ENCODE measurements at places on chromosomes 5 and 9.
A peak's percentile ranks its signal among the peaks of the same experiment; 100 is the strongest.

DNA sequence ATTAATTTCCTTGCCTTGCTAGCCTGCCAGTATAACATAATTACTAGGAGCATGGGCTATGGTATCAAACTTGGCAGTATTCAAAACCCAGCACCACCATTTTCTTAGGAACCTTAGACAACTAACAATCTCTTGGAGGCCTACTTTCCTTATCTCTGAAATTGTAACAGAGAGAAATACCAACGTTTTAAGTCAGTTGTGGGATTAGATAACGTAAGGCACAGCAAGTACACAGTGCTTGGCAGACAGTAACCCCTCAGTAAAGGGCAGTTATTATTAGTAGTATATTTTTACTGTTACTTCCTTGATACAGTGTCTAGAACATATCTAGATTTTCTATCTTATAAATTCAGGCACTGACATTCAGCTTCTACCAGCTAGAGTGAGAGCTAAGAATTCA lies 309.6 kb downstream of the ACTL7B start:
- DNase-seq = no peak

DNA sequence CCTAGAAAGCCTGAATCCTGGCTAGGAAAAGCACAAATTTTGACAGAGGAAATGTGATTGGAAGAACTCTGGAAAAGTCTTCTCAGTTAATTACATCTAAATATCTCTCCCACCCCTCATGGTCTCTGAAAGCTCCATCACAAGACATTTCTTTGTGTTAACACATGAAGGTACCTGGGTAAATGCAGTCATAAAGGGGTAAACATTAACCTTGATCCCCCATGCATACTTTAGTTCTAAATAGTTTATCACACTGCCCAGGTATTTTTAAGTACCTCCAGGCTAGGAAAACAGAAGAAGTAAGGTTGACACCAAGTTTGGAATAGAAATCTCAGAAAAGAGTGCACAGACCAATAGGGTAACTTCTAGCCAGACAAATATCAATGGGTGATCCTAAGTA lies 334.5 kb downstream of the PIK3R1 start:
- DNase-seq = no peak

- DNase-seq = no peak
Measured at GRCh38 chr9:37730256-37730655, 23.3 kb upstream of the TRMT10B start.

DNA sequence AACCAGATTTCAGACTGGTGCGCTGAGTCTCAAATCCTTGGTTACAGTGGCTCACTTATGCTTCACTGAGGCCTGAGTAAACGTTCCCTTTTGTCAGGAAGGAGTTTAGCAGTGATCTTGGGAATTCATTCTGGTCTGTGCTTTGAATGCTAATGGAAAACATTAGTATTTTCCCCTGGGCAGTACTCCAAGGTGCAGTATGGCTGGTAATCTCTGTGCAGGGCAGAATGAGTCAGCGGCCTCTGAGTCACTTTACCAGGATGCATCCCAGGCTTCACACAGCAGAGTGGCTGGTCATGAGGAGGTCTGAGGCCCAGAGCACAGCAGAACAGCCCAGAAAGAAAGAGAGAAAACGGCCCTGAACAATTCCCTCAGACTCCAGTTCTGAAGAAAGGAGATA lies 54.0 kb downstream of the PCA3 start:
- peak; percentile 97 for DNase-seq

DNA sequence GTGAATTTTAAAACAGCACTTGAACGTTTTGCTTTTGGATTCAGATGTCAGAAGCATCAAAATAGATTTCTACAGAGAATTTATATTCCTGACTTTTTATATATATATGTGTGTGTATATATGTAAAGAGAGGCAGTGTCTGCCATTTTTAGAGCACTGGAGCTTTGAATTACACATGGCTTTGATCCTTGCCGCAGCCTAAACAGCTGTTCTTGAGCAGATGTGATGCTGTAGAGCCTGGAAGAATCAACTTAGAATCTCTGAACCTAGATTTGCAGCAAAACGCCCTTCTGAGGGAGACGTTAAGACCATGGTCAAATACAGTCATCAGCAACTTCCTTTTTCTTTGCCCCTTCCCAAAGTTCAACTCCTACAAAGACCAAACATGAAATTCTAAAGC lies 21.7 kb upstream of the C5orf47 start:
- DNase-seq = no peak

- no peak for DNase-seq
Measured at GRCh38 chr5:81316571-81316970, 15.2 kb downstream of the ZCCHC9 start.

- peak; percentile 77 for DNase-seq
Measured at GRCh38 chr5:119411361-119412278, 40.7 kb upstream of the HSD17B4 start.

DNA sequence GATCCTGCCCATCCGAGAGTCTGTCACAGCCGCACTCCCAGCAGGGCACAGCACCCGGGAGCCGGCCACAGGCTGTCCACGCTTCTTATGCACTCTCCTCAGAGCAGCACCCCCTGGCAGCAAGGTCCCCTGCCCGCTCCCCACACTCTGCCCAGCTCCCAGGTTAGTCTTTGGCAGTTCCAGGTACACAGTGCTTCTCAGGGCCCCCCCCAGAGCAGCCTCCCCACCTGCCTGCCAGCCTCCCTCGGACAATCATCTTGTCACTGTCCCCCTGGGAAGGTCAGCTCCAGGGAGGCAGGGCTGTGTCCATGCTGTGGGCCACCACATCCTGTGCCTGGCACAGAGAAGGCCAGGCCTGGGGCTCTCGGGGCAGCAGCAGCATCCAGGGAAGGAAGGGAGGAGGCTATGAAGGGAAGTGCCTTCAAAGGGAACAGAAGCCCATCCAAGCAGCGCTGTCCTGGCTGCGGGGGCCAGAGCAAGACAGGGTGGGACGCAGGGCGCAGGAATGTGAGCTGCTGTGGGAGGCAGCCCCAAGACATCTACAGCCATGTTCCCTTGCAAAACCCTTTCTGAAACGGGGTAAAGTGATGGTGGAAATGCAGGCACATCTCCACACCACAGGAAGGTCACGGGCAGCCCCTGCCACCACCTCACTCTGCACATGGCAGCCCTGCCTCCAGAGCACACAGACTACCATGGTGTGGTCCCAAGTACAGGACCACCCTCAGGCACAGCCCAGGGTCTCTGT lies 68.6 kb upstream of the ADAMTS2 start:
- DNase-seq = no peak

- no peak for DNase-seq
Measured at GRCh38 chr5:152606776-152607364, 201.8 kb upstream of the NMUR2 start.

- DNase-seq = no peak
Measured at GRCh38 chr5:177339107-177339638, 12.3 kb downstream of the LMAN2 start.

- DNase-seq = no peak
Measured at GRCh38 chr5:173236531-173237142, 1.6 kb upstream of the NKX2-5 start.

DNA sequence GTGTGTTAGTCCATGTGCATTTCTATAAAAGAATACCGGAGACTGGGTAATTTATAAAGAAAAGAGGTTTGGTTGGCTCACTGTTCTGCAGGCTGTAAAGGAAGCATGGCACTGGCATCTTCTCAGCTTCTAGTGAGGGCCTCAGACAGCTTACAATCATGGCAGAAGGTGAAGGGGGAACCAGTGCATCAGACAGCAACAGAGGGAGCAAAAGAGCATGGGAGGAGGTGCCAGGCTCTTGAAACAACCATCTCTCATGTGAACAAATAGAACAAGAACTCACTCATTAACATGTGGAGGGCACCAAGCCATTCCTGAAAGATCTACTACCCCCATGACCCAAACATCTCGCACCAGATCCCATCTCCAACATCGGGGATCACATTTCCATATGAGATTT lies 89.2 kb upstream of the IL33 start:
- DNase-seq = no peak

DNA sequence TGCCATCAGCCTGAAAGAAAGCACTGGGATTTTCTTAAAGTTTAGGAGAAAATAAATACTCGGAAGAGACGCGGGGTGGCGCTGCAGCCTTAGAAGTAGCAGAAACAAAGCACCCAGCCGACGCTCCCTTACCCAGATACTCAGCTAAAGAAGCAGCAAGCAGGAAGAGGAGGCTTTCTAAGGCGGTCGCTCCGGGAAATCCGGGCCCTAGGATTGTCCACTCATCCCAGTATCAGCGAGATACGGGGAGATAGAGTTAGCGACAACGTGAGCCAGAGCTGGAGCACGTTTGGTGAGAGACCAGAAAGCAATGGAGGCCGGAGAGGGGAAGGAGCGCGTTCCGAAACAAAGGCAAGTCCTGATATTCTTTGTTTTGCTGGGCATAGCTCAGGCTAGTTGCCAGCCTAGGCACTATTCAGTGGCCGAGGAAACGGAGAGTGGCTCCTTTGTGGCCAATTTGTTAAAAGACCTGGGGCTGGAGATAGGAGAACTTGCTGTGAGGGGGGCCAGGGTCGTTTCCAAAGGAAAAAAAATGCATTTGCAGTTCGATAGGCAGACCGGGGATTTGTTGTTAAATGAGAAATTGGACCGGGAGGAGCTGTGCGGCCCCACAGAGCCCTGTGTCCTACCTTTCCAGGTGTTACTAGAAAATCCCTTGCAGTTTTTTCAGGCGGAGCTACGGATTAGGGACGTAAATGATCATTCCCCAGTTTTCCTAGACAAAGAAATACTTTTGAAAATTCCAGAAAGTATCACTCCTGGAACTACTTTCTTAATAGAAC lies at the start of gene PCDHB2:
Gene PCDHB2 (plus strand): TSS at position 135 of the 782 bp plus-strand sequence. CDS start 176 bp downstream, at position 311.
- peak; percentile 88 for DNase-seq

DNA sequence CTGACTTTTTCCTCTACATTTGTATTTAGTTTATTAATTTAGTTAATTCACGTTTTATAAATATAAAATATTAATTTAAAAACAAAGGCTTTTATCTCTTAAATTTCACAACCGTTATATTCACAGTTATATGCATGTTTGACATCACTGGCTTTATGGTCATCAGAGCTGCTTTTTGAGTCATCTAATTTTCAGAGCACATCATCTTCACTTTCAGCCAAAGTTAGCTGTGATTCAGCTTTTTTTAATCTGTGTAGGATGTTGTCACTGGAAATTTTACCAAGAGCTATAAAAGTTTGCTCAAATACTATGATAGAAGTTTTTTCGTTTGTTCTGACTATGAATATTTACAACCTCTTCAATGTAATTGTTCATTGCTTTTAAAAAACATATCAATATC lies 12.4 kb downstream of the CDC37L1 start:
- DNase-seq = no peak

DNA sequence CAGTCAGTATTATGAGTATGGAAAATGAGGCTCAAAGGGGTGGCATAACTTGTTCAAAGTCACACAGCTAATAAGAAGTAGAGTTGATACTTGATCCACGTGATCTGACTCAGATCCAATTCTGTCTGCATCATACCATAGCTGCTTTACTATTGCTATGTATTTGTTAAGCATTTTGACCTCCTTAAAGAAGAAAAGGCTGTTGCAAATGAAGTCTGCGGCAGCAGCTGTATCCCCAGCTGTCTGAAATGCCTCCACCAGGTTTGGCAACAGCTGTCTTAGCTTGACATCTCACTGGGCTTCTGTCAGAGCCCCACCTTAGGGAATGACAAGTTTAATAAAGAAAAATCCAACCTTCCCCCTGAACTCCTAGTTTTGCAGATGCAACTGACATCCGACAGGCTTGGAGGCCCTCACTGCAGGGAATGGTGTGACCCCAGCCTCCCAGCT lies 75.6 kb upstream of the SLC44A1 start:
- DNase-seq = no peak

- peak; percentile 64 for DNase-seq
Measured at GRCh38 chr5:72268753-72269410, 51.2 kb downstream of the MRPS27 start.

- DNase-seq = peak; percentile 4
Measured at GRCh38 chr9:134040176-134040565, 14.9 kb downstream of the BRD3OS start.

DNA sequence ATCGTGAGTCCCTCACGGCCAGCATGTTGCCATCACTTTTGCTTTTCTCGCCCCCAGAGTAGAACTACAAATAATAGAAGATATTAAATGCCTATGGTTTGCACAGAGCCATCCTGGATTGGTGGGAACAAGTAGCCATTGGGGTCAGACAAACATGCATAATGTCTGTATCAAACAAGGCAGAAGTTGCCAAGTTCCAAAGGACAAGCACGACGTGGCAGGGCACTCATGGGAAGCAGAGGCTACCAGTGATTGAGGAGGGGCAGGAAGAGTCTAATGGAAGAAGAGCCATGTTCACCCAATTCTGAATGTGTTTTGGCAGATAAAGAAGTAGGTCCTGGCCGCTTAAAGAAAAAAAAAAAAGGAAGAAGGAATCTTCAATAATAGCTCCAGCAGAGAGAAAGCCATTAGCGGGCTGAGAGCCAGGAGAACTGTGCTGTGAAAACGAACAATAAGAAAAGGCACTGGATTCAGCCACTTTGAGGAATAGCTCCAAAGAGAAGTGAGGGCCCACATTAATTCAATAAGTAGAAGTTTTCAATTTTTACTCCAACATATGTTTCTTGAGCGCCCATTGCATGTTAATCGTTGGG lies 153.7 kb upstream of the ADCY2 start:
- DNase-seq = no peak

DNA sequence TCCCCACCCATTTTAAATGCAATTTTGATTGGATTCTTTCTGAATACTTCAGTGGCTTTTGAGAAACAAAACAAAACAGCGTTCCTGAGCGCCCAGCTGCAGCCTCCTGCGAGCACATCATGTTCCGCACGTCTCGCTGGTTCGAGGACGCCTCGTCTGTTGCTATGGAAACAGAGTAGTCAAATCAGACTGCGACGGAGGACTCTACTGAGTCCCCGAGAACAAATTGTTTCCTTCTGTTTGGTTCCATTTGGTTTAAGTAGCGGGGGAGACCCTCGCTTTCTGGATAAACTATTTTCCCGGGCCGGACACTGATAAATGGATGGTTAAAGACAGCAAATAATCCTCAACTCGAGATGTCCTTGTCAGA lies 69.0 kb downstream of the SLC28A3 start:
- no peak for DNase-seq

DNA sequence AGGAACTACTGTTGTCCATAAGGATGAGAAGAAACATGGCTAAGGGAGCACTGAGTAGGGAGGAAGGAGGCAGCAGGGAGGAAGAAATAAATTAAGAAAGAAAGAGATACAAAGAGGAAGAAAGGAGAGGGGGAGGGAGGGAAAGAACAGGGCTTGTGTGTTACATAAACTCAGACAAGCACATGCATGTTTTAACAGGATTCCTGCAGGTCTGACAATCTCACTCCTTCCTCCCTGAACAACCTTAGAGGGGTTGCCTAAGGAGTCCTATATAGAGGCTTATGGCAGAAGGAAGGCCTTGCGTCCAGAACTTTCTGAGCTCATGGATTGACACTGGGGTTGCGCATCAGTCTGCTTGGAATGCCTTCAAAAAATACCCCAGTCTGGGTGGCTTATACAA lies 4.2 kb upstream of the KCNIP1 start:
- no peak for DNase-seq

Measured in Daoy (cell line).